ENCODE measurements at places on chromosomes 1 and 21. TPM values are rescaled to one million over a fixed set of nuclear protein-coding genes. Genes with fewer than 3 reads are reported as not detected.

NBPF20 gene
- total RNA-seq = 1.4 TPM

NECTIN4 gene
- total RNA-seq = 78.4 TPM

SPRR2A gene
- total RNA-seq = 60.3 TPM

DNA sequence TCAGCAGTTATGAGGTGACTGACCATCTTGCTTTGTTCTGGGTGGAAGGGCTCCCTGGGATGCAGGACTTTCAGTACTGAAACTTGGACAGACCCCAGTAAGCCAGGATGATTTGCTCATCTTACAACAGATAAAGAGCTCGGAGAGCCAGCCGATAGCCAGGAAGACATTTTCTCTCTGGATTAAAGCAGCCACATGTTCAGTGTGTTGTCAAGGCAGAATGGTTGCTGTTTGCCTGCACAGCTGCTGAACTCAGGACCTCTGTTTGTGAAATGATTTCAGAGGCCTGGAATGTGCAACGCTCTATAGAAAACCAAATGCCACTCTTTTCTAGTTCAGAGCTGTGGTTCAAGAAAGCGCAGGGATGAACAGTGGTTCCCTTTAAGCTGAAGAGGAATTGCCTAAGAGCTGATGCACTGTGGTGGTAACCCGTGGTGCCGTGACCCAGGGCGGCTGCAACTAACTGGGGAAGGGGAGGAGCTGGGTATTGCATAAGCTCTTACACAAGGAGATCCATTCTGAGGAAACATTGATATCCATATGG lies 40.7 kb downstream of the CASQ2 start:
- H3K36me3 ChIP-seq = no peaks in the 10 kb centered on the region
- no peak for DNase-seq
- H3K27ac ChIP-seq = peak overlapping the region; percentile 13
- H3K4me1 ChIP-seq = no peaks in the 10 kb centered on the region

DNA sequence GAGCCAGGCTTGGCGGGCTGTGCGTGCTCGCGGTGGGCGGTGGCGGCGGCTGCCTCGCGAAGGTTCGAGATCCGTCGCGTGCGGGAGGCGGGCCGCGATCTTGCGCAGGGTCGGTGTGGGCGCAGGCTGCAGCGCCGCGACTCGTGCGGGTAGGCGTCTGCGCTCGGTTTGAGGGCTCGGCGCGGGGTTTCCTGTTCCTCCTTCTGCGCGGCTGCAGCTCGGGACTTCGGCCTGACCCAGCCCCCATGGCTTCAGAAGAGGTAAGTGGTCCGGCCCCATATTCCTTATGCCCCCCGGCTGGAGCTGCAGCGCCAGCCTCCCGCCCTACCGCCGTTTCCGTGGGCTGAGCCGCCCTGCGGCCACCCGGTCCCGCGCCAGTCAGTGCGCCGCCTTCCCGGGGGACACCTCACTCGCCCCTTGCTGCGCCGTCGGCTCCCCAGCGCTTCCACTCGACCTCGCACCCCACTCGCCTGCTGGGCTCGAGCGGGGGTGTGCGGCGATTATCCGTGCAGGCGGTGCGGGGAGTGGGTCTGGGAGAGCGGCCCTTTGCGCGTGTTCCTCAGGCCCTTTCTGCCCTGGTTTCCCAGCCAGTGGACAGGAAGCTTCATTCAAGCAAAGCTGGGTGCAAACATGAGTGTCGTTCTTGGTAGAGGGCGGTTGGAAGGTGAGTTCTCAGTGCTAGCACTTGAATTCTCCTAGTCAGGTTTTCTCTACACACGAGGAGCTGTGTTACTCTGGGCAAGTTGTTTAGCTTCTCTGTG lies at the start of gene CACYBP:
Gene CACYBP, plus strand, starts transcription at position 12 of the 761 bp plus-strand sequence. Its CDS starts 234 bp downstream, at position 246.
- peak; percentile 23 for DNase-seq
- no peaks in the 10 kb centered on the region for H3K27me3 ChIP-seq
- peak within 1 kb of the TSS; percentile 65 for H3K4me3 ChIP-seq
- H3K4me1 ChIP-seq = peaks cover 47% of the 10 kb centered on the region

DNA sequence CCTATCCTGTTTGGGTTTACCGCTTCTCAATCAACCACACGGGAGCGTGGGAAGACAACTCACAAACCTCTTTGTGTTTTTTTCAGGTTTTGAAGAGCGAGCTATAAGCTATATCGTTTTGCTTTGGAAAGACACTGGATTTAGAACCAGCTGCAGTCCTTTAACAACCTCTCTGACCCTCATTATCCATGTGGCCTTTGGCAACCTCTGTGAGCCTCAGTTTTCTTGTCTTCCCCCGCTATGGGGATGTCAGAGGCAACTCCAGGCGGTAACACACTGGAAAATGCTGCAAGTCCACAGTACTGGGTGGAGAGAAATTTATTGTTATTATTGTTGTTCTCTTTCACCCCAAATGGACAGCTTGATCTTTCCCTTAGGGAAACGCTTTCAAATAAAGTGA lies 100.0 kb downstream of the ETS2 start:
- no peak overlapping the region for H3K4me3 ChIP-seq
- DNase-seq = no peak
- peaks cover 47% of the 10 kb centered on the region for H3K4me1 ChIP-seq
- H3K36me3 ChIP-seq = no peaks in the 10 kb centered on the region

GRCh38 chr1:20632386-20632785 lies 872 bp upstream of the PINK1 start:
- peaks cover 35% of the 10 kb centered on the region for H3K4me1 ChIP-seq
- H3K27me3 ChIP-seq = no peaks in the 10 kb centered on the region
- H3K27ac ChIP-seq = no peak overlapping the region

GRCh38 chr1:91619881-91620280 lies 119.2 kb downstream of the CDC7 start:
- H3K27me3 ChIP-seq = no peaks in the 10 kb centered on the region
- no peak overlapping the region for H3K27ac ChIP-seq
- H3K36me3 ChIP-seq = no peaks in the 10 kb centered on the region
- H3K4me3 ChIP-seq = no peak overlapping the region
- no peak for DNase-seq
- peaks cover 13% of the 10 kb centered on the region for H3K4me1 ChIP-seq

DNA sequence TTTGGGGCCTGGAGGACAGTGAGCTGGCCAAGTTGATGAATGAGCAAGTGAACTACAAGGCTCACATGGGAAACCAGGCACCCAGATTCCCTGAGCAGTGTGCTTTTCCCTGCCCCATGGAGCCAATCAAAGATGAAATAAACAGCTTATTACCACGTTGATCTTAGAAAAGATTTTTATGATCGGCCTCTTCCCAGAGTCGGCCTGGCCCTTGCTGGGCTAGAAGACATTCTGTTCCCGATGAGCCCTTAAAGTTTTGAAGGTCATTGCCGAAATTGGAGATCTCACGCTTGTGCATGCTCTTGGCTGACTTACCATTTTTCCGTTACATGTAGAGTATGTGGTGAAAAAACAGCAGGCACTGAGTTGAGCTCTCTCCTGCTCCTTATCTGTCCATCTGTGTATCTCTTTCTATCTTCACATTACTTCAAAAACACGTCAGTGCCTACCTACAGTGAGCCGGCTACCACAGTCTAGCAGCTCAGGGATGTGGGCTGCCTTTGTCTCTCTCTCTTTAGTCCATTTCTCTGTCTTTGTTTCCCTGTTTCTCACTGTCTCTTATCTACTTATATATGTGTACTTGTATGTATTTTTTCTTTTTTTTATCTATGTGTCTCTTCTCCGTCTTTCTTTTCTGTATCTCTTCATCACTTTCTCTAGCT lies 248.8 kb upstream of the USP24 start:
- H3K4me1 ChIP-seq = peaks cover 21% of the 10 kb centered on the region
- peak overlapping the region; percentile 39 for H3K27ac ChIP-seq
- no peaks in the 10 kb centered on the region for H3K27me3 ChIP-seq
- no peak overlapping the region for H3K4me3 ChIP-seq

DNA sequence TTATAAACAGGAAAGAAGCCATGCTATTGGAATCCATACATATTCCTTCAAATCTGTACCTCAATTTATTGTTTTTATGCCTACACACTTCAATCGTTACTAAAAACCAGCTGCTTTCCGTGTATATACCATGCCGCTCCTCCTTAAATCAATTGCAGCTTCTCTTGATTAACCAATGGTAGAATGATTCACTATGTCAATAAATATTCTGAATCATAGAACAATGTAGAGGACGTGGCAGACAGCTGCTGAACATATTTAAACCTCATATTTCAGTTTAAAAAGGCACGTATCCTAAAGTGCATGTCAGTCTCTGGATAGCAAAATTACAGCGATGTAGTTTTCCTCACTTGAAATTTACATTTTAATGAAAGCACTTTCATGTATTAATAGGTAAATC lies 100.4 kb downstream of the MRPL39 start:
- no peaks in the 10 kb centered on the region for H3K4me1 ChIP-seq
- no peak for DNase-seq
- no peak overlapping the region for H3K4me3 ChIP-seq
- H3K27ac ChIP-seq = no peak overlapping the region
- H3K27me3 ChIP-seq = no peaks in the 10 kb centered on the region

- no peak overlapping the region for H3K27ac ChIP-seq
- no peak overlapping the region for H3K4me3 ChIP-seq
Observed at GRCh38 chr1:114986286-114986685, 43.3 kb upstream of the TSHB start.

DNA sequence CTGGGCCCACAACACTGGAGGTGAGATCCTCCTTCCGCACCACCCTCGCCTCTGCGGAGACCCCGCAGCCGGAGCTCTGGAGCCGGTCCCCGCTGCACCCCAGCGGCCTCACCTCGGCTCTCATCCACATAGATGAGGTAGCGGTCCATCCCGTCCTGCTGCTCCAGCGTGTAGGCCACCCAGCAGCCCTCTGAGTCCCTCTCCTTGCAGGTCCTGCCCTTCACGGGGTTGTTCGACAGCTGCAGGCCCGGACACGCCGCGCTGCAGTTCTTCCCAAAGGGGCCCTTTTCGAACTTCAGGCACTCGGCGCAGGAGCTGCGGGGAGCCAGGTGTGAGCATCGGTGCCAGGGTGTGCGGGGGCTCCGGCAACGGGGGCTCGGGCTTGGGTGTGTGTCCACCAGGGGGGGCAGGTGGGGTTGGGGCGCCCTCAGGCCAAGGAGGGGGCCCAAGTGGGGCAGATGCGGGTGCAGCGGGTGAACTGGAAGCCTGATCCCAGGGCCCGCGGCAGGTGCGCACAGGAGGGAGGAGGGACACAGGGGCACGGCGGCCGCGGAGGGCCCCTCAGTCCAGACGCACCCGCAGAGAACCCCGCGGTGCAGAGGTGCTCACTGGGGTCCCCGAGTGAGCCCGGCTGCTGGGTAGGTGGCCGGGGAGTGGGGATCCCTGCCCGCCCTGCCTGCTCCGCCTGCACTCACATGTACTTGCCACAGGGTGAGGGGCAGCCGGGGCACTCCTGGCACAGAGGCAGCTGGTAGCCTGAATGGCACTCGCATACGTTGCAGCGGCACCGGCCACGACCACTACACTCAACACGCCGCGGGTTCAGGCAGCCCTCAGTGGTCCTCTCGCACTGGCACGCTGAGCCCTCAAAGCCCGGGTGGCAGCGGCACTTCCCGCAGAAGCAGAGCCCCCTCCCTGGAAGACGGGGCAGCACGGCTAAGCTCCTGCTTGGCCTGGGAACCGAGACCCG lies 15.4 kb upstream of the PTTG1IP start:
- no peak overlapping the region for H3K4me3 ChIP-seq
- no peak overlapping the region for H3K27ac ChIP-seq
- no peaks in the 10 kb centered on the region for H3K27me3 ChIP-seq
- H3K4me1 ChIP-seq = no peaks in the 10 kb centered on the region
- no peaks in the 10 kb centered on the region for H3K36me3 ChIP-seq
- no peak for DNase-seq

DNA sequence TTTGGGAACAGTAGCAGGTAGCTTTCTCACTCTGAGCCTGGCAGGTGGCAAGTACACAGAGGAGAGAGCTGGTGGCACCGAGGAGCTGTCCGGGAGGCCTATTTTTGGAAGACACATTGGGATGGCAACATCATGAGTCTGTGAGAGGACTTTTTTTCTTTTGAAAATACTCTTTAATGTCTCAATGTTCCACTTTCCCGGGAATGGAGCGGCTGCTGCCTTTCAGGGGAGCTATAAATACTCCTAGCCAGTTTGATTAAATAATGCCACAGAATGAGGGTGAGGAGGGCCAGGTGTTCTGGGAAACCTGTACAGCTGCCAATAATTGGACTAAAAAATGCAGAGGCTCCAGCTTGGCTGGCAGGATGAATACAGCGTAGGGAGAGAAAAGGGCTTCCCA lies 93.3 kb upstream of the COG2 start:
- no peaks in the 10 kb centered on the region for H3K36me3 ChIP-seq
- DNase-seq = no peak
- H3K27ac ChIP-seq = no peak overlapping the region
- no peaks in the 10 kb centered on the region for H3K27me3 ChIP-seq

GRCh38 chr1:154788110-154788870 lies 81.8 kb downstream of the KCNN3 start:
- H3K4me3 ChIP-seq = no peak overlapping the region
- no peaks in the 10 kb centered on the region for H3K36me3 ChIP-seq
- H3K27ac ChIP-seq = no peak overlapping the region
- no peaks in the 10 kb centered on the region for H3K27me3 ChIP-seq

DNA sequence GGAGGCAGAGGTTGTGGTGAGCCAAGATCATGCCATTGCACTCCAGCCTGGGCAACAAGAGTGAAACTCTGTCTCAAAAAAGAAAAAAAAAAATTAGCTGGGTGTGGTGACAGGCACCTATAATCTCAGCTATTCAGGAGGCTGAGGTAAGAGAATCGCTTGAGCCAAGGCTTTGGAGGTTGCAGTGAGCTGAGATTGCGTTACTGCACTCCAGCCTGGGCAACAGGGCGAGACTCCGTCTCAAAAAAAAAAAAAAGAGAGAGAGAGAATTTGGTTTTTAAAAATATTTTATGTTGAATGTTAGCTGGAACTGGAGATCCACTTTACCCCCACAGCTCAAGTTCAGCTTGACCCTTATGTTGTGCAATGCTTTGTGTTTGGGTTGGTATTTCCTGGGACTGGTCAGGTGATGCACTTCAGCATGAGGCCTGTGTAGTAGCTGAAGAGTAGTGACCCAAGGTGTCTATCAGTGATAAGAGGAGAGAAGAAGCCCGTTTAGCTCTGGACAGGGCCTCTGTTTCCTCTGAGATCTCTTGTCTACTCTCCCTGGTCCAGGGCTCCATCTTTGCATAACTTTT lies 36.8 kb upstream of the MACF1 start:
- H3K4me1 ChIP-seq = peaks cover 5% of the 10 kb centered on the region
- H3K27ac ChIP-seq = no peak overlapping the region
- H3K27me3 ChIP-seq = no peaks in the 10 kb centered on the region

- no peaks in the 10 kb centered on the region for H3K4me1 ChIP-seq
- H3K4me3 ChIP-seq = no peak overlapping the region
- no peak overlapping the region for H3K27ac ChIP-seq
- H3K27me3 ChIP-seq = no peaks in the 10 kb centered on the region
- no peak for DNase-seq
Observed at GRCh38 chr1:199784138-199784895, 243.2 kb upstream of the NR5A2 start.

- H3K36me3 ChIP-seq = no peaks in the 10 kb centered on the region
- H3K4me1 ChIP-seq = peaks cover 66% of the 10 kb centered on the region
- peak; percentile 33 for DNase-seq
- H3K27ac ChIP-seq = peak overlapping the region; percentile 96
- H3K4me3 ChIP-seq = peak overlapping the region; percentile 1
Observed at GRCh38 chr1:154419620-154420571, 14.8 kb downstream of the IL6R start.

DNA sequence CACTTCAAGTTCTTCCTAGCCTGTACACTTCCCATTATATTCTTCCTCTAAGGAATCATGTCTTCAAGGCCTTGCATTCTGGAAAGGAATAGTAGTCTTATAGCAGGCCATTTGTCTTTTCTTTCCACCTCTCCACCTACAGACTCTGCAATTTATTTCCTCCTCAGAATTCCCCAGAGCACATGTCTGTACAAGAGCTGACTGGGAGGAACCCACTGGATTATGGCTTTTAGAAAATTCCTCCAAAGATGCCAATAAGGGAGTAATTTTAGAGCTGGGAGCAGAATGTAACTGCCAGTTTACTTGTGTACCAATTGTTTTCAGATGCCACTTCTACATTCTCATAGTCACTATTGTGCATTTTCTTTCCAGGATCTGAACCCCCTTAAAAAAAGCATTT lies 3.4 kb upstream of the PSMG1 start:
- no peak overlapping the region for H3K27ac ChIP-seq
- H3K4me1 ChIP-seq = peaks cover 12% of the 10 kb centered on the region
- no peaks in the 10 kb centered on the region for H3K36me3 ChIP-seq
